Activated T-helper 1 cell treated with anti-CD3 and anti-CD28 coated beads, Interleukin-12 subunit alpha, Interleukin-12 subunit beta, Interleukin-2, Interleukin-4 antibody, amounts not matched to agents 30 ng/mL and 10 ng/mL and 1 ng/mL, durations not matched to agents 14 hours and 24 hours and 36 hours (primary cell): ENCODE measurements at places on chromosomes 12 and 14.

DNA sequence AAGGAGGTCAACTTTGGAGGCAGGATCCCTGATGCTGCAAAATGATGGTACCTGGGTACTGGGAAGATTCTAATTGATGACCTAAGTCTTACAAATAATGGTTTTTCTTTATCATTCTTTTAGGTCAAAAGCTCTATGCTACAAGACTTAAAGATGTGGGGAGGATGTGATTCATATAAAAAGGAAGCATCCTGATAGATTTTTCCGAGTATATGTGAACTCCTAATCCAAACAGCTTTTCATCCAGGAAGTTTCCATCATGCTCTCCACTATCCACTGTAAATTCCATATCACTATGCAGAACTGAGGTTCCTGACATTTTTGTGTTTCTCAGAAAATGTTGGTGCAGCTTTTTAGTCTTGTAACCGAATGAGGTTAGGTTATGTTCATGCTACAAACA is 293.2 kb downstream of the PAWR start:
- H3K36me3 ChIP-seq: no peaks in the 10 kb centered on the region
- no peaks in the 10 kb centered on the region for H3K27me3 ChIP-seq
- DNase-seq: no peak
- no peak overlapping the region for H3K4me3 ChIP-seq
- H3K4me1 ChIP-seq: no peaks in the 10 kb centered on the region

GRCh38 chr12:68236421-68237059 is 10.9 kb upstream of the IL26 start:
- H3K36me3 ChIP-seq: peaks cover 12% of the 10 kb centered on the region
- DNase-seq: peak; percentile 39
- H3K27me3 ChIP-seq: no peaks in the 10 kb centered on the region
- peak overlapping the region; percentile 93 for H3K27ac ChIP-seq
- H3K4me1 ChIP-seq: peaks cover 94% of the 10 kb centered on the region

DNA sequence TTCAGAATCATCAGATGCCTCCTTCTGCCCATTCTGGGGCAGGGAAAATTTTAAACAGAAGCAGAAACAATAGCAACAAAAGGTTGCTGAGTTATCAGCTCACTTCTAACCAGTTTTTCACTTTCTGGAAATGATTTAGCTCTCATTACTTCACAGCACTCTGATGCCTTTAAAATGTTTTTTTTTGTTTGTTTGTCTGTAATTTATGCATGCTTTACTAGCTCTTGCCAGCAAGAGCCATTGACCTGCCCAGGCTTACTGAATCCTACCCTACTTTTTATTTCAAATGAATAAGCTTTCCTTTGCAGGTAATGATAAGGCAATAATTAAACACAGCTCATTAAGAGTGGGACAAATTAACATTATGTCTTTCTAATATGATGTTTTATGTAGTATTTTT is 466.1 kb upstream of the NOVA1 start:
- H3K27ac ChIP-seq: no peak overlapping the region
- no peaks in the 10 kb centered on the region for H3K4me1 ChIP-seq

DNA sequence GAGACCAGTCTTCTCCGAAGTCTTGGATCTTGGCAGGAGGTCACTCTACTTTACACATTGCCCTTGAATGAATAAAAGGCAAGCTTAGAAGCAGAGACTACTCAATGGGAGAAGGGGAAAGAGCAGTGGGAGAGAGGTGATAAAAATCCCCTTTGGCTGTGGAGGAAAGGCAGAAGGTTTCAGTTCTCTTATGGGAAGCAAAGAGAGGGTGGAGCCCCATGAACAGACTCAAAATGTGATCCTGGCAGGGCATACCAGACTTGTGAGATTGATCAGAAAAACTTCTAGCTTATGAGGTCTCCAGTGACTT is 49.6 kb upstream of the HECTD1 start:
- H3K27ac ChIP-seq: no peak overlapping the region
- no peak overlapping the region for H3K4me3 ChIP-seq
- H3K4me1 ChIP-seq: no peaks in the 10 kb centered on the region
- no peaks in the 10 kb centered on the region for H3K27me3 ChIP-seq

- H3K4me1 ChIP-seq: peaks cover 80% of the 10 kb centered on the region
- peak overlapping the region; percentile 65 for H3K27ac ChIP-seq
- H3K36me3 ChIP-seq: peaks cover 57% of the 10 kb centered on the region
- no peaks in the 10 kb centered on the region for H3K27me3 ChIP-seq
- no peak for DNase-seq
These were observed 8.6 kb downstream of the TC2N start for GRCh38 chr14:91858536-91859275.

- H3K27me3 ChIP-seq: no peaks in the 10 kb centered on the region
- no peak overlapping the region for H3K27ac ChIP-seq
- no peak overlapping the region for H3K4me3 ChIP-seq
These were observed 121.2 kb downstream of the FSCB start for GRCh38 chr14:44385906-44386305.

DNA sequence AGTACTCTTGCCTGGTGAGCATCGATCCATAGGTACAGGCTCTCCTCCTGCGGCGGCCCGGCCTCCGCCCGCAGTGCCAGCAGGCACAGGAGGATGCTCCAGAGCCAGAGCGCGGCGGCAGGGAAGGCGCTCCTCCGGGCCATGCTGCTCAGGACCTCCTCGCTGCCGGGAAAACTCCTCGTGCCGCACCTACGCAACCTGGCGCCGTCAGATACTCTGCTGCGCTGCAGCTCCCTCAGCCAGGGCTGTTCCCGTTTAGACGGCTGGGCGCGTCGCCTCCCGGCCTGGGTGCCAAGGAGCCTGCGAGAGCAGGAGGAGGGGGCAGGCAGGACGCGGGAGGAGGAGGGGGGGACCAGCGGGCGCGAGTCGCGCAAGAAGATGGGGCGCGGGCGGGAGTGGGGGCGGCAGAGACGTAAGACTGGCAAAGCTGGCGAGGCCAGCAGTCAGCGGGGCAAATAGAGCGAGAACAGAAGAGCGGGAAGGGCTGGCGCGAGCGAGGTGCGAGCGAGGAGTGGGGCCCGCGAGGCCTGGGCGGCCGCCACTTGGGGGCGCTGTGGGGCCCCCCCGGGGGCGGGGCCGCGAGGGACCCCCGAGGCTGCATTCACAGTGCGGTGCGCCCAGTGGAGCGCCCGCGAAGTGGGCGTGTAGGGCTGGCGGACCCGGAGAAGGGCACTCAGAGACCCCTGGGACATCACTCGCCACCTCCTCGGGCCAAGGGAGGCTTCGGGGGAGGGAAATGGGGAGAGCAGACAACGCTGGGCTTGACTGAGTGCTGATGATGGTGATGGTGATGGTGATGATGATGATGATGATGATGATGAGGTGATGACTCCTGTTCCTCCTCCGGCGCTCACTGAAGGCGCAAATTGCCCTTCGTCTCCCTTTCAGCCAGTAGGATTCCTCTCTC is at the start of gene WIF1:
Gene WIF1 (minus strand): TSS at position 257 of the 907 bp plus-strand sequence. CDS start 114 bp downstream, at position 143.
- H3K36me3 ChIP-seq: no peaks in the 10 kb centered on the region
- H3K27me3 ChIP-seq: peaks cover 30% of the 10 kb centered on the region
- no peaks in the 10 kb centered on the region for H3K4me1 ChIP-seq

DNA sequence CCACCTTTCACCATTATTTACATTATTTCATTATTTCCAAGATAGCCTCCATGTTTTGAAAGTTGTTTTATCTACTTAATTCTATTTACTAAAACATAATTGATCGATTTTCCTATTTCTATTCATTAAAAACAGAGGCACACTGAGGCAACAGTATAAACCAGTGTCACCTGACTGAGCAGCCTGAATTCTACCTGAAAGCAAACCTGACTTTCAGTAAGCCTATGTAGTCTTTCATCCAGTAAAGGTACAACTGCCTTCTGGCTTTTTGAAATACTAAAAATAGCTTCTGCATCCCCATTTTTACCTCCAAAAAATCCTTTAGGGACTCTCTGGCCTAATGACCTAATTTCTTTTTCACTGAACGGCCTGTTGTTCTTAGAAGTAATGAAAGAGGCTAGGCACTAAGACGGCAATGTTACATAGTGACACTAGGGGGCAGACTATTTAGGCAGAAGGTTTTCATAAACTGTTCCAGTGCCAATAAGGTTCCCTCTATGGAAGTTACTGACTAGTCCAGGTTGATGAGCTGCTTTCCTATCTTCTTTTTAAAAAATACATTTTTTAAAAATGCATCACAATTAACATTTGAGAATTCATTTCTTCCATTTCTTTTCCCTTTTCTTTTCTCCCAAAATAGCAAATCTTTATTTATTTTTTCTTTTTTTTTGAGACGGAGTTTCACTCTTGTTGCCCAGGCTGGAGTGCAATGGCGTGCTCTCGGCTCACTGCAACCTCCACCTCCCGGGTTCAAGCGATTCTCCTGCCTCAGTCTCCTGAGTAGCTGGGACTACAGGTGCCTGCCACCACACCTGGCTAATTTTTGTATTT is 17.5 kb downstream of the ANAPC5 start:
- DNase-seq: no peak
- H3K4me3 ChIP-seq: no peak overlapping the region
- peaks cover 4% of the 10 kb centered on the region for H3K4me1 ChIP-seq
- peaks cover 24% of the 10 kb centered on the region for H3K36me3 ChIP-seq

DNA sequence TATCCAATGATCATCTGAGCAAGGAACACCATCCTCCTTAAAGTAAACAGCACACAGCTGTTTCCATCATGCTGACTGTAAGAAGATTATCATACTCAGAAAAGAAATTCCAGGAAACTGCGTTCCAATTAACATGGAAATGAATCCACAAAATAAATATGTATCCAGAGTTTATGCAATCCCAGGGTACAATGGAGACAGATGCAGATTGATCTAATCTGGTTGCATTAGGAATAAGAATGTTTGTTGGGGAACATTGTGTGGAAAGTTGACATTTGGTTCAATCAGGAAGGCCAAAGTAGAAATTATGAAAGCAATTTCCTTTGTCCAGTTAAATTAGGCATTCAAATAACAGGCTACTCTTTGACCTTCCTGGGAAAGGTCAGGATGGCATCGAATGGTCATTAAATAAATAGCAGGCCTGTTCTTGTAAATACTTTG is 236.9 kb upstream of the AMIGO2 start:
- H3K4me1 ChIP-seq: peaks cover 54% of the 10 kb centered on the region
- no peaks in the 10 kb centered on the region for H3K27me3 ChIP-seq
- H3K27ac ChIP-seq: peak overlapping the region; percentile 10
- DNase-seq: no peak

GRCh38 chr12:99959549-99960170 is 25.1 kb downstream of the ANKS1B start:
- DNase-seq: no peak
- no peak overlapping the region for H3K27ac ChIP-seq
- no peaks in the 10 kb centered on the region for H3K27me3 ChIP-seq

- H3K4me1 ChIP-seq: peaks cover 7% of the 10 kb centered on the region
- H3K4me3 ChIP-seq: no peak overlapping the region
- no peak for DNase-seq
- H3K27me3 ChIP-seq: peaks cover 2% of the 10 kb centered on the region
These were observed 726.8 kb downstream of the VRK1 start for GRCh38 chr14:97523936-97524335.

DNA sequence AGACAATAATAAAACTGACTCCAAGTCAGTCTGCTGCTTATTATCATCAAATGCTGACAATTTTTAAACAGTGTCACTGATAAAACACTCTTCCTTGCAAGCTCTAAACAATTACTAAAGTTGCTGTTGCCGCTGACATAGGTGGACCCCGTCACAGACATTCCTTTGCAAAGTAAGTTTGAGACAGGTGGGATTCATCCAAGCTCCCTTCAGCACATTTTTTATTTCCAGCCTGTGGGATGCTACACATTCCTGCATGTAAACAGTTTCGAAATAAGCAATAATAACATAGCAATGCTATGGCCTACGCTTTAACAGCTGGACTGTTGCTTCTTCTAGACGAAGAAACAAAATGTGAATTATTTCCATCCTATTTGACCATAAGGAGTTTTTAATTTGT is 85.4 kb upstream of the HIF1A start:
- peaks cover 22% of the 10 kb centered on the region for H3K4me1 ChIP-seq
- no peak for DNase-seq
- no peak overlapping the region for H3K27ac ChIP-seq

GRCh38 chr12:62471734-62472133 is 5.1 kb downstream of the MON2 start:
- no peak overlapping the region for H3K27ac ChIP-seq
- DNase-seq: no peak
- H3K36me3 ChIP-seq: peaks cover 11% of the 10 kb centered on the region
- H3K4me3 ChIP-seq: no peak overlapping the region
- H3K27me3 ChIP-seq: no peaks in the 10 kb centered on the region

- no peak overlapping the region for H3K27ac ChIP-seq
- DNase-seq: no peak
- H3K4me1 ChIP-seq: no peaks in the 10 kb centered on the region
- no peak overlapping the region for H3K4me3 ChIP-seq
- peaks cover 4% of the 10 kb centered on the region for H3K27me3 ChIP-seq
- no peaks in the 10 kb centered on the region for H3K36me3 ChIP-seq
These were observed 8.8 kb upstream of the LGR5 start for GRCh38 chr12:71430756-71431155.

DNA sequence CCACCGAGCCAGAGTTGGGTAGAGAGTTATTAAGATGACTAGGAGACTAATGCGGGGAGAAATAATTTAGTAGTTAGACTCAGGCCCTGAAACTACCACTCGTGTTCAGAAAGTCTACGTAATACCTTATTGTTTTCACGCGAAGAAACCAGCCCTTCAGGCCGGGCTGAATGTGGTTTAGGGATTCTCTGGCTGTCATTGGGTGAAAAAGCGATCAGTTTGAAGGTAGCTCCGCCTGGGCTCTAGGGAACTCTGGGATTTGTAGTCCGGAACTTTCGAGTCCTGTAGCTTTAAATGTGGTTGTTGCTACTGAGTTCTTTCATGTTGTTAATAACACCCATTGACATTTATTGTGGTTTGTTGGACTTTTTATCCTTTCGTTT is 549 bp upstream of the WDR89 start:
- H3K36me3 ChIP-seq: peaks cover 16% of the 10 kb centered on the region
- H3K27ac ChIP-seq: peak overlapping the region; percentile 98
- peak overlapping the region; percentile 88 for H3K4me3 ChIP-seq
- no peaks in the 10 kb centered on the region for H3K27me3 ChIP-seq

- H3K27ac ChIP-seq: no peak overlapping the region
- no peak for DNase-seq
- no peaks in the 10 kb centered on the region for H3K4me1 ChIP-seq
- no peaks in the 10 kb centered on the region for H3K27me3 ChIP-seq
- no peak overlapping the region for H3K4me3 ChIP-seq
- H3K36me3 ChIP-seq: no peaks in the 10 kb centered on the region
These were observed 274.7 kb downstream of the EGLN3 start for GRCh38 chr14:33676135-33676566.

DNA sequence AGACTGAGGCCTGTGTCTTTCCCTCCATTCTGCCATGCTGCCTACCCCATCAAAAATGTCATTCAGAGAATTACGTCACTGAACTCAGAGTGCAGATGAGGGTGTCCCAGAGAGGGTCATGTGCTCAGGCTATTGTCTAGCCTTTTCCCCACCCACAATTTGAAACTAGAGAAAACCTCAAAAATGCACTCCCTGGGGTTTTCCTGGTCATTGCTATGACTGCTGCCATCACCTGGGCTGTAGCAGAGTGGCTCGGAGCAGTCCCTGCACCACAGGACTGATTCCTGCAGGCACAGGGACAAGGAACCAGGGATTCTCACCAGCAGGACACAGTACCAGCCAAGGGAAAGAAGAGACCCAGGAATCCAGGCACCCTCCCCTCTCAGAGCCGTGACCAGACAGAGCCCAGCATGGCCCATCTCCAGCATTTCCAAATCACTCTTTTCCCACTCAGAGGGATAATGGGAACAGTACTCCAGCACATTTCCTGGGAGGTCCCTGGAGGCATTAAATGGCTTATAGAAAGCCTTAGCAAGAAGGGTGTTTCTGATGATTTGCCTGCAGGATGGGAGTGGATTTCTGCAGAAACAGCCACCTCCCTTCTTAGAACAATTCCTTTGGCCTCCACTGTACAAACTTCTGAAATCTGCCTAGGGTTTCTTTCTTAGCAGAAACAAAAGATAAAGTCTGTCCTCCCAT is 45.9 kb downstream of the VWF start:
- H3K27ac ChIP-seq: no peak overlapping the region
- H3K4me1 ChIP-seq: peaks cover 25% of the 10 kb centered on the region
- no peak for DNase-seq
- peaks cover 16% of the 10 kb centered on the region for H3K27me3 ChIP-seq
